WTC11 (cell line): ENCODE measurements at places on chromosomes 6 and 20. TPM values are rescaled to one million over a fixed set of nuclear protein-coding genes. Genes with fewer than 3 reads are reported as not detected.

Gene TRIM40
- not detected in 3 replicates for total RNA-seq

Gene ULBP1
- 0.64 to 0.81 TPM (median 0.64 TPM) in 3 replicates for total RNA-seq

Gene MYLK2
- total RNA-seq = 0.11 to 0.28 TPM in 2 of 3 replicates, not detected in the other

- H3K36me3 ChIP-seq = peaks cover 64% of the 10 kb centered on the region
- H3K4me1 ChIP-seq = peaks cover 45% of the 10 kb centered on the region
- no peak for DNase-seq
- H3K27ac ChIP-seq = no peak overlapping the region
- H3K4me3 ChIP-seq = no peak overlapping the region
Measured at GRCh38 chr6:33774774-33775173, 14.2 kb downstream of the LEMD2 start.

GRCh38 chr6:111604259-111605099, 1.2 kb downstream of the TRAF3IP2 start:
- H3K4me1 ChIP-seq = peaks cover 42% of the 10 kb centered on the region
- H3K4me3 ChIP-seq = peak overlapping the region; percentile 84
- H3K27ac ChIP-seq = peak overlapping the region; percentile 97
- no peak for DNase-seq
- peaks cover 3% of the 10 kb centered on the region; the same call in 1 of the 2 replicates for H3K36me3 ChIP-seq

GRCh38 chr6:123715006-123715863, 78.5 kb upstream of the TRDN start:
- DNase-seq = no peak
- H3K4me1 ChIP-seq = peaks cover 3% of the 10 kb centered on the region
- H3K4me3 ChIP-seq = no peak overlapping the region

GRCh38 chr6:41257369-41258195, 28.9 kb downstream of the TREM1 start:
- H3K36me3 ChIP-seq = peaks cover 8% of the 10 kb centered on the region
- DNase-seq = no peak
- no peak overlapping the region for H3K27ac ChIP-seq

- H3K4me1 ChIP-seq = peaks cover 94% of the 10 kb centered on the region
- H3K4me3 ChIP-seq = no peak overlapping the region
- H3K27ac ChIP-seq = no peak overlapping the region
- DNase-seq = peak; percentile 42
Measured at GRCh38 chr6:15441215-15441868, 195.5 kb downstream of the JARID2 start.

DNA sequence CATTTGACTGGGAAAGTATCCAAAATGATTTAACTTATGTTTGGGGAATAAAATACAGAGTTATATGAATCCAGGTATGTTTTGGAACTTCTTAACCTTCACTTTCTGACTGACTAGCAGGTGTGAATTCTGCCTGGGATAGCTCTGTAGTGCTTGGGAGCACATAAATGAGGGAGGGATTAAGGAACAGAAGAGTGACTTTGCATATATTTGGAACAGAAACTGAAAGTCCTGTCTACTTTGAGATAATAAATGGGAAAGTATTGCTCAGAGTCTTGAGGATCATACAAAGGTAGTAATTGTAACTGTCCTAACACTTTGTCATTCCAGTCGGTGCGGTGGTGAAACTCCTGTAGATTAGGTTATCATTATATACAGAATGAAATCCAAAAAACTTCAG, 317.6 kb downstream of the RIMS1 start:
- DNase-seq = no peak
- H3K27ac ChIP-seq = no peak overlapping the region
- H3K36me3 ChIP-seq = no peaks in the 10 kb centered on the region
- H3K27me3 ChIP-seq = no peaks in the 10 kb centered on the region
- no peak overlapping the region for H3K4me3 ChIP-seq
